Stimulated activated naive B cell treated with anti-CD40 and anti-IgM and Interleukin-4, amounts not matched to agents 10 μg/mL and 1 μg/mL and 100 μg/mL, for 72 hours (primary cell): ENCODE measurements at places on chromosomes 7 and 10.

DNA sequence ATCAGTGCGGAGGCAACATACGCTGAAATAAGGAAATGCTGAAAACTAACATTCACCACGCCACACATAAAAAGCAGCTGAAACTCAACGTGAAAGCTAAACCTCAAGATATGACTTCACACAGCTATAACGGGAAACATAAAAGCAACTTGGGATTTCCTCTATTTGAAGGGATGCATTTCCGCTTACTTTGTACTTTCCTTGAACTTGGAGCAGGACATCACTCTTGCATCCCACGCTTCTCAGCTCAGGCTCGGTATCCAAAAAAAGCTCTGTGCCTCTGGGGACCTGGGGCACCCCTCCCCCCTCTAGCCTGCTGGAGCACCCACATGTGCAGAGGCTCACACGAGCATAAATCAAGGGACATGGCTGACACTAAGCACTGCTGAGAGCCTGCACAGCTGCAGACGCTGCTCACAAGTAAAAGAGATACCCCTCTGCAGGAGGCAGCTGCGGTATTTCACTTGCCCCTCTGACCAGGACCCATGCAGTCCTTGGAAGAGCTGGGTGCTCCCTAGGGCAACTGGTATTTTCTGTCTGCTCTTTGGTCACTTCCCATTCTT, 34.2 kb downstream of the PARD3 start:
- peaks cover 11% of the 10 kb centered on the region for H3K4me1 ChIP-seq
- no peak overlapping the region for H3K27ac ChIP-seq
- H3K4me3 ChIP-seq, result peak overlapping the region; percentile 15
- H3K36me3 ChIP-seq, result no peaks in the 10 kb centered on the region
- H3K27me3 ChIP-seq, result peaks cover 10% of the 10 kb centered on the region

- H3K4me3 ChIP-seq, result peak overlapping the region; percentile 77
- H3K27me3 ChIP-seq, result peaks cover 72% of the 10 kb centered on the region
- H3K27ac ChIP-seq, result no peak overlapping the region
- DNase-seq, result no peak
- no peaks in the 10 kb centered on the region for H3K36me3 ChIP-seq
These were observed 651 bp downstream of the AFAP1L2 start for GRCh38 chr10:114403541-114404161.

DNA sequence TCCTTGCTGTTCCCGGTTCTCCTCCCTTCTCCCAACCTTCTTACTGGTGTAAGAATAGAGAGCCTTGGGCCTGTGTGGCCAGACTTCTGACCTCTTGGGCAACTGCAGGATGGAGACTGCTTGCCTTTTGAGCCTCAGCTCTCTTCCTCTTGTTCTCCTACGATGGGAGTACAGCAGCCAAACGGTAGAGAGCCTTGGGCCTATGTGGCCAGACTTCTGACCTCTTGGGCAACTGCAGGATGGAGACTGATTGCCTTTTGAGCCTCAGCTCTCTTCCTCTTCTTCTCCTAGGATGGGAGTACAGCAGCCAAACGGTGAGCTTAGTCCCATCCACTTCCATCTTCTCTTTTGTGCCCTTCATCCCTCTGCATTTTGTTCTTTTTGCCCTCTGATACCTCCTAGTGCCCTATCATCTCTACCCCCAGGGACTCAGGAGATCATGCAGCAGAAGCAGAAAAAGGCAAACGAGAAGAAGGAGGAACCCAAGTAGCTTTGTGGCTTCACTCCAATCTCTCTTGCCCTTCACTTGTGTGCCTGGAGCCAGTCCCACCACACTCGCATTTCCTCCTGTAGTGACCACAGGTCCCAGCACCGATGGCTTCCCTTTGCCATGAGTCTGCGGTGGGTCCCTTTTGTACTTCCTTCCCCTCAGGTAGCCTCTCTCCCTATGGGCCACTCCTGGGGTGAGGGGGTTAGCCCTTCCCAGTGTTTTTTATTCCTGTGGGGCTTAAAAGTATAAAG, 15.3 kb downstream of the SLC25A13 start:
- H3K36me3 ChIP-seq, result peaks cover 43% of the 10 kb centered on the region
- H3K4me1 ChIP-seq, result peaks cover 73% of the 10 kb centered on the region
- H3K27me3 ChIP-seq, result no peaks in the 10 kb centered on the region
- no peak overlapping the region for H3K4me3 ChIP-seq
- peak overlapping the region; percentile 60 for H3K27ac ChIP-seq
- DNase-seq, result no peak

DNA sequence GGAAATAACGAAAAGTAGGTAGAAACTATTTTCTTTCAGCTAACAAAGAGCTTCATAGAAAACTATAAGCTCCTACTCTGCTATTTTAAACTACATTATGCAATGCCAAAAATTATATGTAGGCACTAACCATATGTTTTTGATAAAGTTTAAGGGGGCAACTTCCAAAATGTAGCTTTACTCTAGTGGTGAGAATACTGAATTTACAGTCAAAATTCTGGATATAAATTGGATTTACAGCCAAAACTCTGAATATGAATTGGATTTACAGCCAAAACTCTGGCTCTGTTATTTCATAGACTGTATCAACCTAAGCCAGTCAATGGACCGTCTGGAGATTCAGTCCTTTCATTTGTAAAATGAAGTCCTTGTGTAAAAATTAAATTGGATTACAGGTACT, 86.8 kb upstream of the ANK3 start:
- H3K27ac ChIP-seq, result no peak overlapping the region
- no peaks in the 10 kb centered on the region for H3K36me3 ChIP-seq
- no peak overlapping the region for H3K4me3 ChIP-seq
- peaks cover 6% of the 10 kb centered on the region for H3K27me3 ChIP-seq
- DNase-seq, result no peak

DNA sequence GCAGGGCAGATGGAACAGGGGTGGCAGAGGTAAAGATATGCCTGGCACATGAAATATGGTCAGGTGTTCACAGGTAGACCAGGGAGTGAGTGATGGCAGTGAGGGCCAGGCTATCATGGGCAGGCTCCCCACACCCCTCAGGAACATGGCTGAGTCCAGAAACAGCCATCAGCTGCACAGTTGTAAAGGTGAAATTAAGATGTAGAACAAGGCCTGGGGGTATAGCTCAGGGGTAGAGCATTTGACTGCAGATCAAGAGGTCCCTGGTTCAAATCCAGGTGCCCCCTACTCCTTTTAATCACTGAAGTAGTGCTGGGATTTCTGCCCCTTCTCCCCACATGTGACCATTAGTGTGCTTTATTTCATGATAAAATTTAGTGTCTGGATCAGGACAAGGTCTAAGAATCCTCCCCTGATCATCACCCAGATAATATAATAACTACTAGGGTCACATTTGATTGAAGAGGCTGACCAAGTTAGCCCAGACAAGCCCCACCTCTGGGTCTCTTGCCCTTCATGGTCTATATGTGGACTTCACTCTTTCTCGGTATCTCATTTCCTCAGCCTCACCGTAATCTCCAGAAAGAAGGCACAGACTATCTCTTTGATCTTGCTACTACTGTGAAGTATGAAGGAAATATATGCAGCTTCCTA, 69.0 kb downstream of the ZNF783 start:
- H3K4me1 ChIP-seq, result no peaks in the 10 kb centered on the region
- no peaks in the 10 kb centered on the region for H3K36me3 ChIP-seq
- peak overlapping the region; percentile 68 for H3K27ac ChIP-seq
- H3K27me3 ChIP-seq, result peaks cover 23% of the 10 kb centered on the region

- H3K27ac ChIP-seq, result no peak overlapping the region
- no peaks in the 10 kb centered on the region for H3K4me1 ChIP-seq
- no peaks in the 10 kb centered on the region for H3K27me3 ChIP-seq
- no peak overlapping the region for H3K4me3 ChIP-seq
These were observed 122.5 kb downstream of the KIAA1217 start for GRCh38 chr10:24331457-24331856.

GRCh38 chr10:96767611-96768010, 47.3 kb upstream of the PIK3AP1 start:
- peaks cover 5% of the 10 kb centered on the region for H3K36me3 ChIP-seq
- H3K27me3 ChIP-seq, result no peaks in the 10 kb centered on the region
- H3K4me1 ChIP-seq, result peaks cover 30% of the 10 kb centered on the region
- peak overlapping the region; percentile 81 for H3K27ac ChIP-seq
- no peak overlapping the region for H3K4me3 ChIP-seq

DNA sequence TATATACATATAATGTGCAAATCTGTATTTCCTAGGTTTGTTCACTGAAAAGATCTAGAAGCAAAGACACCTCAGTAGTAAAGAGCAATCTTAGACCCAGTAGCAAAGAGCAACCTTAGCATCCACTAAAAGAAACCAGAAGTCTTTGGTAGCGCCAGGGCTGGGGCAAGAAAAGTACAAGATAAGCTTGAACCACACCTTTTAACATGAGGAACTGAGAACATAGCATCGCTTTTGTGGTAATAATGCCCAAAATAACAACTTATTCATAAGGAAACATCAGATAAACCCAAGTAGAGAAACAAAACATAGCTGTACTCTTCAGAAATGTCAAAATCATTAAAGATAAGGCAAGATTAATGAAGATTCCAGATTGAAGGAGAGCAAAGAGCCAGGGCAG, 173.4 kb downstream of the IMMP2L start:
- H3K4me1 ChIP-seq, result peaks cover 17% of the 10 kb centered on the region
- H3K27me3 ChIP-seq, result no peaks in the 10 kb centered on the region
- DNase-seq, result peak; percentile 5

DNA sequence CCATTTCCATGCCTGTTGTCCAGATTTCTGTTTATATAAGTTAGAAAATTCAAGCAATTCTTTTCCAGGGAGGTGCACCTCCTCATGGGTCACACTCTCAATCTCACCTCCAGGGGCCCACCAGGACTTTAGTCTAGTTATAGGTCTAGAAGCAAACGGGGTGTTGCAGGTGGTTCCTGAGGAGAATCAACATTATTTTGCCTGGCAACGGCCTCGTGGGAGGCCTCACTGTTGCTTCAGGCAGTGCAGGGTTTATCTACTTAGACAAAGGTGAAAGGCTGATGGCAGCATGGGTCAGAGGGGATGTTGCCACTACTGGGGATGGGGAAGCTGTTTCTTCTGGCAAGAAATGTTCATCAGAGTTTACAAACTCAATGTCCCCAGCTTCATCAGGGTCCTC, 56.7 kb upstream of the LRRC18 start:
- H3K4me1 ChIP-seq, result peaks cover 2% of the 10 kb centered on the region
- H3K27ac ChIP-seq, result no peak overlapping the region
- peaks cover 2% of the 10 kb centered on the region for H3K36me3 ChIP-seq
- peaks cover 5% of the 10 kb centered on the region for H3K27me3 ChIP-seq

GRCh38 chr7:131076711-131077181, 250.9 kb upstream of the MKLN1 start:
- H3K4me3 ChIP-seq, result no peak overlapping the region
- peaks cover 38% of the 10 kb centered on the region for H3K36me3 ChIP-seq
- H3K27ac ChIP-seq, result no peak overlapping the region
- no peak for DNase-seq
- H3K4me1 ChIP-seq, result peaks cover 28% of the 10 kb centered on the region
- no peaks in the 10 kb centered on the region for H3K27me3 ChIP-seq

GRCh38 chr7:146875981-146876380, 759.4 kb downstream of the CNTNAP2 start:
- DNase-seq, result no peak
- H3K4me3 ChIP-seq, result no peak overlapping the region
- no peaks in the 10 kb centered on the region for H3K36me3 ChIP-seq

DNA sequence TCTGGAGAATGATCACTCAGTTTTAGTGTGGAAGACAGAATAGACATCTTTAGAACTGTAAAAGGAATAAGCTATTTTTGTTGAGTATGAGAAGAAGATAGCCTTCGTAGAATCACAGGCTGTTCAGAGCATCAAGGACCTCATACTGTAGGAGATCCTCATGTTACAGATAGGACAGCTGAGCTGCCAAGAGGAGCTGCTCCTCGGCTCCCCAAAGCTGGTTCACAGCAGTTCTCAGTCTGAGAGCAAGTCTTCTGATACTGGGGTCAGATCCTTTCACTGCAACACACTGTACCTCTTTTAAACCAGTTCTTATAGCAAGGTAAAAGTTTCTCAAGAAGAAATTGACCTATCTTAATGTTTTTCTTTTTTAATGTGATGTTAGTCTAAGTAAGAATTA, 17.1 kb downstream of the CCNY start:
- peaks cover 2% of the 10 kb centered on the region for H3K36me3 ChIP-seq
- H3K4me1 ChIP-seq, result peaks cover 95% of the 10 kb centered on the region
- no peaks in the 10 kb centered on the region for H3K27me3 ChIP-seq
- DNase-seq, result no peak

DNA sequence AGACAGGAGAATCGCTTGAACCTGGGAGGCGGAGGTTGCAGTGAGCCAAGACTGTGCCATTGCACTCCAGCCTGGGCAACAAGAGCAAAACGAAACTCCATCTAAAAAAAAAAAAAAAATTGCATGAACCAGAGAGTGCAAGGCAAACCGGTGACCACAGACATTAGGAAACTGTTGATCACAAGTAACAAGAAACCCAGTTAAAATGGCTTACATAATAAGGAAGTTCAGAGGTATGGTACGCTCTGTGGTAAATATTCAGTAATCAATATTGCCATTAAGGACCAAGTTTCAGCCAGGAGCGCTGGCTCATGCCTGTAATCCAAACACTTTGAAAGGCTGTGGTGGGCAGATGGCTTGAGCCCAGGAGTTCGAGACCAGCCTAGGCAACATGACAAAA, 9.2 kb upstream of the NT5C2 start:
- H3K27me3 ChIP-seq, result peaks cover 12% of the 10 kb centered on the region
- H3K4me1 ChIP-seq, result peaks cover 6% of the 10 kb centered on the region
- peaks cover 4% of the 10 kb centered on the region for H3K36me3 ChIP-seq
- H3K27ac ChIP-seq, result no peak overlapping the region

DNA sequence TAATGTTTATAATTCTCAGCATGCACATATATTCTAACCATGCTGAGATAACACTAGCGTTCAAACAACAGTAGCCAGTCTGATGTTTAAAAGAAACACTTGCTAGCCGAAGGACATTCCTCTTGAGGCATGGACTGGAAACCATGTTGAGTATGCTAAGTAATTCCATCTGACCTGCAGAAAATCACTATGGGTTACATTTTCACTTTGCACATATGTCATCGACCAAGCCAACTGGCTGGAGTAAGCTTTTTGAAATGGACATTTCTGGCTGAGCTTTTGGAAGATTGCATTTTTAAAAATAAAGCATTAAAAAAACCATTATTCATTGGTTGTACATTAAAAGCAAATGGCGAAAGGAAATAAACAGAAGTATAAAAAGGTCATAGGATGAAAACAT, 88.2 kb downstream of the BBS9 start:
- no peaks in the 10 kb centered on the region for H3K27me3 ChIP-seq
- no peak overlapping the region for H3K4me3 ChIP-seq
- H3K36me3 ChIP-seq, result peaks cover 24% of the 10 kb centered on the region
- no peaks in the 10 kb centered on the region for H3K4me1 ChIP-seq
- no peak overlapping the region for H3K27ac ChIP-seq
- no peak for DNase-seq

GRCh38 chr7:76020031-76020714, 25.8 kb upstream of the TMEM120A start:
- H3K36me3 ChIP-seq, result peaks cover 45% of the 10 kb centered on the region
- no peaks in the 10 kb centered on the region for H3K27me3 ChIP-seq
- no peak overlapping the region for H3K27ac ChIP-seq
- H3K4me3 ChIP-seq, result no peak overlapping the region

DNA sequence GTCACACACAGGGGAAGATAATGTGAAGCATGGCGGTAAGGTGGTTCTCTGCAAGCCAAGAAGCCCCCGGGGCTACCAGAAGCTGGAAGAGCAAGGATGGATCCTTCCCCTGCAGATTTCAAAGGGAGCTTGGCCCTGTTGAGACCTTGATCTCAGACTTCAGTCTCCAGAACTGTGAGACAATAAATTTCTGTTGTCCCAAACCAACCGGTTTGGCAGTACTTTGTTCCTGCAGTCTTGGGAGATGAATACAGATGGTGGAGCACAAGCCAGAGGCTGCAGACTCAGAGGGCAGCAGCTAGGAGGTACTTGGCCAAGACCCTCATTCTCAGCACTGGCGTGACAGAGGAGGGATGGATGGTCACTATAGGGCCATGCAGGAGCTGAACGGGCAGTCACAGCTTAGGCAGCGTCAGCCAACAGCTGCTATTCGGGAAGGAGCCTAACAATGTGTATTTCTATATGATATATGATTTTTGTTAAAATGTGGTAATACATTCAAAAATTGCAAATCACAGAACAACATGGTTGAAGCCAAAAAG, 387.3 kb downstream of the TNS3 start:
- H3K36me3 ChIP-seq, result no peaks in the 10 kb centered on the region
